Activated T-cell treated with anti-CD3 and anti-CD28 coated beads for 48 hours (primary cell): ENCODE measurements at places on chromosomes 7 and 10.

DNA sequence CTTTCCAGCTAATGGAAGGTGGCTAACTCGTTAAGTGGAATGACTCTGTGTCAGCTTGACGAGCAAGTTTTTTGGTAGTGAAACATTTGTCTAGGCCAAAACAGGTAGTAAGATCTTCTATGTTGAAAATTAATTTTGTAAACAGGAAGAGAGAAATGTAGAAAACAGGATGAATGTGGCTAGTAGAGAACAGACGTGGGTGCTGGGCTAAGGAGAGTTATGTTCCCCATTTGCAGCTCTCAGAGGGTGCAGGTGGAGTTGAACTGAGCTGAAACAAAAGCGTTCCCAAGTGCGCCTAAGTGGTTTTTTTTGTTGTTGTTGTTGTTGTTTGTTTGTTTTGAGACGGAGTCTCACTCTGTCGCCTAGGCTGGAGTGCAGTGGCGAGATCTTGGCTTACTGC is 59.5 kb upstream of the SRPK2 start:
- no peak for DNase-seq

DNA sequence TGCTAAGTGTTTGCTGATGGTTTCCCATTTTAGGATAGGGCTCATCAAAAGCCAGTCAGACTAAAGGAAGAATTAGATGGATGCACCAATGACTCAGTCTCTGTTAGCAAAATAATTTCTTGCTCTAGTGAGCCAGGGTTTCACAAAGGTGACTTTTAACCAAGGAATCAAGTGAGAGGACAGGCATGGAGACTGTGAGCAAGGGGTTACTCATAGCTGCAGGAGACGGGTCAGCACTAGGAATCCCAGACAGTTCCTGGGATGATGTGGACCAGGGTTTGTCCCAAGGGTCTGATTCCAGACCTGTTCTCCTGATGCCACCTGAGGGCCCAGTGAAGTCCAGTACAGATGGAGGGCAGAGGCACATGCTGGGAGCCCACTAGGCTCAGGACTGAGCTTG is 138.1 kb downstream of the NOC3L start:
- no peak for DNase-seq

- DNase-seq: no peak
Observed at GRCh38 chr7:29332875-29333855, 138.6 kb downstream of the CHN2 start.

GRCh38 chr10:119542988-119543813 is 682 bp upstream of the RGS10 start:
- DNase-seq: peak; percentile 57

DNA sequence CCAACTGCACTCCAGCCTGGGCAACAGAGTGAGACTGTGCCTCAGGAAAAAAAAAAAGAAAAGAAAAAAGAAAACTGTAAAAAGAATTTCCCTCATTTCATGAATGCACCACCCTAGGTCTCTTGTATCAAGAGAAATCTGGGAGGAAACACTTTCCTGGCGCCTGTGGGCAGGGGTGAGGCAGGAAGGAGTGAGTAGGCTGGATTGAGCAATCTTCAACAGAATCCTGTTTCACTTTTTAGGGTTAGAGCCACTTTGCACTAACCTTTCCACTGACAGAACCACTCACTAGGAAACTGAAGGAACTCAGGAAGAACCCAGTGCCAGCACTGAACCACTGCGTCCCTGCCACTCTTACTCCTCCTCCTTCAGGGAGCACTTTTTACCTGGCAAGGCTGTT is 282.1 kb downstream of the CCDC3 start:
- DNase-seq: no peak

GRCh38 chr7:155009570-155010157 is 6.7 kb upstream of the PAXIP1 start:
- no peak for DNase-seq

DNA sequence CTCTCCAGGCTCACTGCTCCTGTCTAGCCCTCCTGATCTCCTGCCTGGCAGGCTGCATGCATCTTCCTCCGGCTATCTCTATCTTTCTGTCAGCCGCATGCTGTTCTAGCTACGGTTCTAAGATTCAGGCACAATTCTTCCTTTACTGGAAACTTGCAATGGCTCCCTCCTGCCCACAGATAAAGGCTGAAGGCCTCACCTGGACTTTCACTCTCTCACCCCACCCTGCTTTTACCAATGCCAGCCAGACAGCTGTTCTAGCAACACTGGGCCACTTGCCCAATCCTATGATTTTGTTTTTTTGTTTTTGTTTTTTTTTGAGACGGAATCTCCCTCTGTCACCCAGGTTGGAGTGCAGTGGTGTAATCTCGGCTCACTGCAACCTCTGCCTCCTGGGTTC is 38.3 kb downstream of the BEND7 start:
- DNase-seq: no peak

DNA sequence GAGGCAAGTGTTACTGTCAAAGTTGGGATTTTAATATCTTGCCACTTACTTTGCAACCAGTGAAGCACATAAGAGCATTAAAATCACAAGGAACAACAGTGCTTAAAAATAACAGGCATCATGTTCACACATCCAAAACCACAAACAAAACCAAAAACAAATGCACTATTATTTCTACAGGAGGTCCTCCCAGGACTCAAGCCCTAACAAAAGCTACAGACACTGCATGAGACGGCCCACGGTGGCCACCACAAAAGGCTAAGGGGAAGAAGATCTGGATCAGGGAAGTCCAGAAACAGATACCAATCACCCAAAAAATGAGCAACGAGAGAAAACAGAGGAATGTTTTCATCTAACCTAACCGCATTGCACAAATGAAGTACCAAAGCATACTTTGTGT is 158.4 kb downstream of the ZMYND11 start:
- DNase-seq: no peak

GRCh38 chr7:95578299-95578855 is 17.9 kb downstream of the PDK4 start:
- no peak for DNase-seq

DNA sequence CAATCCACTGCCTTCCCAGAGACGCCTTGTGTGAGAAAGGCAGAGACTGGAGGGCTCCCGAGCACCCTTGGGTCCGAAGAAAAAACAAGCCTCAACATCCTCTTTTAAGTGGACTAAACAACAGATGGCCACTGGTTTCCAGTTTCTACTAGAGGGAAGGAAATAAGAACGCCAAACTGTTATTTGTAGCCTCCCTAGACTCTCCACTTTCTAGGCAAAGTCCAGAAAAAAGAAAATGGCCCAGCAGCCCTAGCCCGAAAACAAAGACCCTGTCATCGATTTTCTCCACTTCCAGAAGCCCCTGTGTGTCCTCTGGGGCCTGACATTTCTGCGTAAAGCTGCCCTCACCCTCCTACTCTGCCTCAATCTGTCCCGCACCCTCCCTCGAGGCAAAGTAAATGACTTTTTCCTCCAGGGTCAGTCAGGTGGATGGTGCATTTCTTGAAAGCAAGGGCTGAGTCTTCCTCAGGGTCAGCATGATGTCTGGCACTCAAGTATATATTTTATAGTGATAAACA is 6.0 kb downstream of the RGS10 start:
- DNase-seq: no peak
